ENCODE measurements at places on chromosomes 1 and 21. TPM values are rescaled to one million over a fixed set of nuclear protein-coding genes. Genes with fewer than 3 reads are reported as not detected.

DNA sequence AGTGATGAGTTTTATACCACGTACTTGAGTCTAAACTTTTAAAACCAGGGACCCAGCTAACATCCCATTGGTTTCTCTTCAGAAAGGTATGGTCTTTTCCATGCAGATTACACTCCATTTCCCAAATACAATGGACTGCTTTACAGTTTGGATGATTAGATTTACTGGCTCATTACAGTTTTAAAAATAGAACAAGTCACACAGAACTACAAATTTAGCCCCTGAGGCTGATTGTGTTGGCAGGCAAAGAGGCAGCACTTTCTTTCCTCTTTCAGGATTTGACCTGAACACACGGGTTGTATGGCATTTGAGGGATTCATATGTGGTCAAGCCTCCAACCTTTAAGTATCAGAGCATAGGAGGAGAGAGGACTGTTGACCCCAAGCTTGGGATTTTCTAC lies 21.8 kb upstream of the VTCN1 start:
- DNase-seq: peak; percentile 77

GRCh38 chr1:96234299-96234698 lies 487.3 kb upstream of the PTBP2 start:
- peak; percentile 73 for DNase-seq

GRCh38 chr1:214977110-214977509 lies 105.4 kb upstream of the KCNK2 start:
- no peak for DNase-seq

DNA sequence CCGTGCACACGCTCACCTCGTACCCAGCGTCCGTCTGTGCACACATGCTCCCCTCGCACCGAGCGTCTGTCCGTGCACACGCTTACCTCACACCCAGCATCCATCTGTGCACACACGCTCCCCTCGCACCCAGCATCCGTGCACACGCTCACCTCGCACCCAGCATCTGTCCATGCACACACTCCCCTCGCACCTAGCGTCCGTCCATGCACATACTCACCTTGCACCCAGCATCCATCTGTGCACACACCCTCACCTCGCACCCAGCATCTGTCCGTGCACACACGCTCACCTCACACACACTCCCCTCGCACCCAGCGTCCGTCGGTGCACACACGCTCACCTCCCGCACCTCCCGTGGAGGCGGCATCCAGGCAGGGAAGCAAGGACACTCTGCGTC lies 24.4 kb upstream of the COL18A1 start:
- no peak for DNase-seq

DNA sequence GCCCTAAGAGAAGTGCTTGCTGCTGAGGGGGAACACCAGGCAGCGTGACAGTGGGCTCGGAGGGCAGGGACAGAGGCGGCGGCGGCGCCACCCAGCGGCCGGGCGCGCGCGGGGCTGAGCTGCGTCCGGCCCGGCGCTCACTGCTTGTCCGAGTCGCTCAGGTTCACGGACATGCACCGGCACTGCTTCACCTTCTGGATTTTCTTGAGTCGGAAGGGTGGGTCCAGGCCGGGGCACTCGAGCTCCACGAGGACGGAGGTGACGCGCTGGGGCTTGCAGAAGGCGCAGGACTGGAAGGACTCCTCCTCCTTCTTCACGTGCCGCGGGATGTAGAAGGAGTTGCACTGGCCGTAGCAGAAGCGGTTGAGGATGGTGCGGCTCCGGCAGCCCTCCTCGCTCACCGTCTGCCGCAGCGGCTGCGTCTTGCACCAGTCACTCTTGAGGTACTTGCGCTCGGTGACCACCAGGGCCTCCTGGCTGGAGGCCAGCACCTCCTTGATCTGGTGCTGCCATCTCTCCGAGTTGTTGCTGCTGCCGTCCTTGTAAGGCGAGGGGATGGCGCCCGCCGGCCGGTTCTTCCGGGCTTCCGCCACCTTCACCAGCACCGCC lies 119.0 kb downstream of the GREM2 start:
- DNase-seq: no peak

- DNase-seq: peak; percentile 29
Measured at GRCh38 chr1:182193908-182194550, 132.5 kb upstream of the ZNF648 start.

GRCh38 chr1:117659550-117660270 lies 53.9 kb downstream of the TENT5C start:
- no peak for DNase-seq

The IPP gene
- 7.8 TPM for total RNA-seq
